ENCODE measurements at places on chromosomes 4 and X.
A peak's percentile ranks its signal among the peaks of the same experiment; 100 is the strongest.

- no peak for DNase-seq
Observed at GRCh38 chr4:164169591-164169990, 584.3 kb upstream of the SMIM31 start.

DNA sequence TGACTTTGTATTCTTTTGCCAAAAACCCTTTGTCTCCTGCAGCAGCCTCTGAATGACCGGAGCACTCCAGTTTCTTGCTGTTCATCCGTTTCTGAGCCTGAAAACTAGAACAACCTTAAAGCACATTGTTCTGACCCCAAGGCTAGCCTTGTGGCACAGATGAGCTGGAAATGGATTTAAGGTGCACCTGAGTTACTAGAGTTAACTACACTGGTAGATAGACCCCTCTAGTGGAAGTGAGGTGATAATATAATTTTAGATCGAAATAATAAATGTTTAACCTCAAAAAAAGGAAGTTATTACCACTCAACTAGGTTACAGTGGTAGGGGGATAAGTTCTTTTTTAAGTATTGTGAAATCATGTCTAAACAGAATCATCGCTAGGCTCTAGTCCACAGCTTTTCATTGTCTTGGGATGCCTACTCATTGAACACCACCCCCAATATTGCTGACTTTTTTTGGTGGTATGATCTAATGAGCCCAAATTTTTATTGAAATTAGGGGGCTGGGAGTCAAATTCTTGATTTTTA, 2.7 kb downstream of the PLS3 start:
- DNase-seq, result no peak

DNA sequence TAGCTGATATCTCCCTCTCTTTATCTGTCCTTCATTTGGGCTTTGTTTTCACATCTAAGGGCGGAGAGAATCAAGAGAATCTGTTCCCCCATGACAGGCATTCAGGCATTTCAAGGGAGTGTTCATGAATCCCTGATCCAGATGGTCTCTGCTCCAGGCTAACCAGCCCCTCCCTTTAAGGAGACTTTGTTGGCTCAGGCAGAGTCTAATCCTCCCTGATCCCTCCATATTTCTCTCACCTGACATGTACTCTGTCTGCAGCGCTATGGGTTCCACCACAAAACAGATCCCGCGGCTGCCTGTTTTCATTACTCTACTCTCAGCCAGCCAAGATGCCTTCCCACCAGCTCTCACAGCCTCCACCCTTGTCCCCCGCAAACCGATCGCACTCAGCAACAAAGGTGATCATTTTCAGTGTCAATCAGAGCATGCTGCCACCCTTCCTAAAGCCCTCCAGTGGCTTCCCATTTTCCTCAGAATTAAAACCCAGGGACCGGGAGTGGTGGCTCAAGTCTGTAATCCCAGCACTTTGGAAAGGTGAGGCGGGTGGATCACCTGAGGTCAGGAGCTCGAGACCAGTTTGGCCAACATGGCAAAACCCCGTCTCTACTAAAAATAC, 30.3 kb upstream of the SLC2A9 start:
- no peak for DNase-seq

- DNase-seq, result no peak
Observed at GRCh38 chrX:3550871-3551270, 162.6 kb downstream of the PRKX start.

GRCh38 chrX:134745636-134746409, 87.6 kb upstream of the PLAC1 start:
- DNase-seq, result no peak

- DNase-seq, result no peak
Observed at GRCh38 chr4:54908763-54909162, 216.6 kb downstream of the KDR start.

DNA sequence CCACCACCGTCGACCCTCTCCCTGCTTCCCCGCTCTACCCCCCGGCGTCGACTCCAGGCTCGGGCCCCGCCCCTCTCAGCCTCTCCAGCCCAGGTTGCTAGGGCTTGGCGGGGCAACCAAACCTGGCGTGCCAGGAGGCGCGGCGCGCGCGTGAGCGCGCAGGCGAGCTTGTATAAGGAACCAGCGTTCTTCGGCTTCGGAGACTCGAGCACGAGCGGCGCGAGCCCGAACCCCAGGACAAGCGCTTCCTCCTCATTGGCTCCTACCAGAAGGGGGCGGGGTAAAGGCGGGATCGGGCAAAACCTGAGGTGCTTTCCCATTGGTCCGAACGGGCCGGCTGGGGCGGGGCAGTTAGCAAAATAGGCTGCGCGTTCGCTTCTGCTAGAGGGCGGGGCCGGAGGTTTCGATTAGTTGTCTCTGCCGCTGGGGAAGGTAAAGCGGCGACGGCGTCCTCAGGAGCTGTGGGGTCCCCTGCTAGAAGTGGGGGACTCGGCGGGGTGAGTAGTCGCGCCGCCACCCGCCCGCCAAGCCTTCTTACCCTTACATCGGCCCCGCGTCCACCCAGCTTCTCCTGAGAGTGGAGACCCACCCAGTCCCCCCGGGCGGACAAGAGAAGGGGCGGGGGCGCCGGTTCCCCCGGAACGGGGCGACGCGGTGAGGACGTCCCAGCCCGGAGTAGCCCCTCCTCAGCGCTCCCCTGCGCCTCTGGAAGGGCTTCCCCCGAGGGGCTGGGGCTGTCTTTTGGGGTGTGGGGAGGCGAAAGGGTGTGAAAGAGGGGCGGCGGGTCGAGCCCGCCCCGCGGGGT, at the start of gene CDKL5:
Gene CDKL5, plus strand, starts transcription at position 410 of the 805 bp plus-strand sequence. CDS start 81,489 bp downstream, outside the sequence.
- peak; percentile 93 for DNase-seq

All from stimulated activated CD8-positive, alpha-beta memory T cell treated with anti-CD3 and anti-CD28 coated beads, Interleukin-15, amount 100 ng/mL, for 4 hours (primary cell).